ENCODE measurements at places on chromosomes 1 and 21.

DNA sequence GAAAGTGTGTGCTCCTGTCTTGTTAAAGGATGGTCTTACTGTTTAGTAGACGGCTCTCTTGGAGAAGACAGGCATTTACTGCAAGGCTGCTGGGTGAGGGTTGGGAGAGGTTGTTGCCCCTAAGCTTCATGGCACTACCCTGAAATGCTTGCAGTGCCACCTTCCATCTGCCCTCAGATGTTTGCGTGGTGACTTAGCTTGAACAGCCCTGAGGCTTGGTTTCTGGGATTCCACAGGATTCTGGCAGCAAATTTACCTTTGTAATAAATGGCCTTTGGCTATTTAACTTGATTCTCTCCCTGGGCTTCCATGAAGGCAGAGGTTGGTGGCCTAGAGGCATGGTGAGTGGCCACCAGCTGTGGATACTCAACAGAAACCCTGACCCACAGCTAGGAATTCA, 11.6 kb downstream of the MTARC1 start:
- no peak for DNase-seq

DNA sequence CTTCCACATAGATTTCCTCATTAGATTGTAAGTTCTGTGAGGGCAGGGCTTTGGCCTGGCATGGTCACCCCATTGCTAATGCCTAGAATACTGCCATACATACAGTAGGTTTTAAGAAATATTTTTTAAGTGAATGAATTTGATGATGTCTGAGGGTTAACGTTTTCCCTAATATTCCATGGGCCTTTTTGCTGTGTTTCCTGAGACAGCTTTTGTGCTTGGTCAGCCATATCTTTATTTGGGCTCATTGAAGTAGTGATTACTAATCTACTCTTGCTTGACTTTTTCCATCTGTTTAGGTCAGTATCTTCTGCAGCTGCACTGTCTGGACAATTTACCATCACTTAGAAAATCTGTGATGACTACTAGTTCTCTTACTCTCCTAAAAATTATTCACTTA, 3.5 kb downstream of the CDC42 start:
- no peak for DNase-seq

GRCh38 chr1:171351961-171352360, 38.0 kb downstream of the FMO4 start:
- no peak for DNase-seq

- DNase-seq: no peak
These were observed 1.3 kb downstream of the ZBTB7B start for GRCh38 chr1:155003766-155004351.

- DNase-seq: no peak
These were observed 46.4 kb downstream of the DDX20 start for GRCh38 chr1:111802110-111802509.

GRCh38 chr1:47883963-47884362, 113.2 kb downstream of the TRABD2B start:
- DNase-seq: no peak

- DNase-seq: no peak
These were observed 85.7 kb upstream of the SLC45A1 start for GRCh38 chr1:8232036-8232757.

DNA sequence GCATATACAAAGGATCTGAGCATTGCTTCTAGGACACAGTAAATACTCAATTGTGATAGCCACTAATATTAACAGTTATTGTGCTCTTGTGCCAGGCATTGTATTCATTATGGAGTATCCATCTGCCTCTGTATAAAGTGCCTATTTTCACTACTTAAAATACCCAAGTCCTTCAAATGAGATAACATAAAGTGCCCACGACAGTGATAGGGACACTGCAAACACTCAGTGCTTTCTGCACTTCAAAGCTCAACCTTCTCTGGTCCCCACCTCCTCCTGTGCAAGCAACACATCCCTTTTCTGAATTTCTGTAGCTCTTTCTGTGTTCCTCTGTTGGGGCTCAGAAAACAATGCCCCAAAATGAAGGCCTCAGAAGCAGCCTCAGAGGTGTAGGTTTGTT, 6.6 kb upstream of the DDAH1 start:
- no peak for DNase-seq

GRCh38 chr21:35346697-35347096, 297.6 kb upstream of the RUNX1 start:
- DNase-seq: no peak

DNA sequence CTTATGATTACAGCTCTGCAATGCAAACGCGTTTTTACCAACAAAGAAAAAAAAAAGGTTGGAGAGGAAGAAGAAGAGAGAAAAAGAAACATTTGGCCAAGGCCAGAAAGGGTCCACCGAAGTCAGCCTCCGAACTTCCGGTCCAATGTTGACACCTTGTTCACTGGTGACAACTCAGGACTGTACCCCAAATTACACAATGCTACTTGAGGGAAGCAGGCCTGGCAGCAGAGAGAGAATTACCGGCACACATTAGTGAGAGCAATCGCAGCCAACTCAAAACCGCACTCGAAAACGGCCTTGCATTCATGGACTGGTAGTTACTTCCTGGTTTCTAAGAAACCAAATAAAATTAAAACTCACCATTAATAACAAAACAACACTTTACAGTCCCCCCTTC, 652.5 kb downstream of the KIF26B start:
- no peak for DNase-seq

DNA sequence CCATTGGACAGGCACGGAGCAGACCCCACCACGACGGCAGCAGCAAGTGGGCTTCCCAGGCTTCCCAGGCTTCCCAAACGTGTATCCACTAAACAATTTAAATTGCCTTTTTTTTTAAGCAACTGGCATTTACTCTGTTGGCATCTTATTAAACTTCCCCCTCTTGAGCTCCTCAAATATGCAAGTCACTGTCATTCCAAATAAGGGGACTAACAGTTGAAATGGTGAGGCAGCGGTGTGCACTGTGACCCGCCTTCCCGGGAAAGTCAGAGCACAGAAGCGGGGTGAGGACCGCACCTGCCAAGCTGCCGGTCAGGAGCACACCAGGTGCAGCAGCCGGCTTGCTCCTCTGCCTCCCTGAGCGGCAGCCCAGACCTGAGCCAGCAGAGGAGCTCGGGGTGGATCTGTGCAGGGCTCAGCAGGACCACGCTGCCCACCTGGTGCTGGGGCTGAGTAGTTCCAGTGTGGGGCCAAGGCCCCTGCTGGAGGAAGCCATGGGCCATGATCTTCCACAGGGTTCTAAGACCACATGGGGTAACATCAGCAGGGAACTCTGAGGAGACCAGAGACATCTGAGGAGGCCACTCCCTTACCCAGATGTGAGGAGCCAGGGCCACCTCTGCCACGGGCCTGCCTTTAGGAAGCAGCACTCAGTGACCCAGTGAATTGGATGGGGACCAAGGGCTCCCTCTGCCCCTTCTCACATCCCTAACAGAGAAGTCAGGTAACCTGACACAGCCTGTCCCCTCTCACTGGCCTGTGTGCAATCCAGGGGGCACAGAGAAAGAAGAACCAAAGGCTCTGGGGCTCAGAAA, 245.4 kb downstream of the NPHP4 start:
- peak; percentile 37 for DNase-seq

DNA sequence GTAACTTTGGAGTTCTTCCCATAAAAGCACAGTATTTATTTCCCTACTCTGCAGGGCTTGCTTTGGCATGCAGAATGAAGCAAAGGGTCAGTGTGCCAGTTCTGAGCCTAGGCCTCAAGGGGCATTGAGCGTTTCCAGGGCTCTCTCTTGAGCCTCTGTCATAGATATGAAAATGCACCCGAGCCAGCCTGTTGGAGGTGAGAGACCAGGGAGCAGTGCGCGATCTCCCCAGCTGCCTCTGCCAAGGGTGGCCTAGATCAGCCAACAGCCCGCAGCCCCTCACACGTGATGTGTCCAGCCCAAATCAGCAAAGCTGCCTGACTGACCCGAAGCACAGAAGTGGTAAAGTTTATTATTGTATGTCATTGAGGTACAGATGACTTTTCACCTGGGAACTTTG, 63.7 kb downstream of the TENT5C start:
- no peak for DNase-seq

GRCh38 chr1:42359466-42359865, 21.1 kb upstream of the RIMKLA start:
- DNase-seq: no peak

DNA sequence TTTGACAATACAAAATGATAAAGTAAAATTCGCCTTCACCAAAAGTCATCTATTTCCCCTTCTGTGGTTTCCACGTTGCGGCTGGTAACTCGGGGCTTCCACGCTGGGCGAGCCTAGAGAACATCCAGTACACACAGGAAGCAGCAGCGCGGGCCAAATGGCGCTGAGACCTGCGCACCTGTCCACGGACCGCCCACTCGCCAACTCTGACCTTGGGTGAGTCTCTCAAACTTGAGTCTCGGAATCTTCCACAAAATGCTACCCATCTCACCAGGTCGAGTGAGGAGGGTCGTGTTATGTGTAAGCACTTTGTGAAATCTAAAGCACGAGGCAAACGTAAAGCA, 820 bp upstream of the TTF2 start:
- DNase-seq: peak; percentile 68

DNA sequence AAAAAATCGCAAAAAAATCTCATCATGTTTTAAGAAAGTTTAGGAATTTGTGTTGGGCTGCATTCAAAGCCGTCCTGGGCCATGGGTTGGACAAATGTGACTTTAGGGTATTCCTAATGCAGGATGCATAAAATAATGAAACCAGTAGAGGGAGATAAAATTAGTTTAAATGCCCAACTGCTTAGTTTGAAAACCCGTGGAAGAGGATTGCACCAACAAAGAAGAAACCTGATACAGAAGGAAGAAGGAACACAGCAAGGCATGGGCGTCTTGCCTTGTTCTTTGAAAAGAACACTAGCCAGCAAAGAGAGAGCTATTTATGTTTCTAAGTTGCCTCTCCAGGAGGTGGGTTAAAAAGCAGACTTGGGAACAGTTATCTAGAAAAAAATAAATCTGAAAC, 37.9 kb downstream of the WDR3 start:
- DNase-seq: no peak

DNA sequence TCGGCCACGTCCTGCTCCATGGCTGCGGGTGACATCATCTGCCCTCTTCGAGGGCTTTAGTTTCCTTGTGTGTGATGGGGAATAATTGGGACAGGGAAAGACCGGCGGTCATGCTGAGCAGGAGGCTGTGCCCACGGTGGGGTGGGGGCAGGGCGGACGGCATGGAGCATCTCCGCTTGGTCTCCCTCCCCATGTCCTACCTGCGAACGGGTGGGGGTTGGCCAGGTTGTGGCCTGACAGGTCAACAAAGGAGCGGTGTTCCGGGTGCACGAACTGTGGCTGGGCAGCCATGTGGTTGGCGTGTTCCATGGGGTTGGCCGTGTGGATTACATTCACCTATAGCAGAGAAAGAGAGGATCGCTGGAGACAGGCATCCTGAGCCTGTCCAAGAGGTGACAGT, 80.0 kb downstream of the PIK3CD start:
- no peak for DNase-seq

GRCh38 chr1:80403471-80403893, 1397.0 kb upstream of the ADGRL4 start:
- no peak for DNase-seq

- DNase-seq: peak; percentile 90
These were observed 50.5 kb downstream of the CASZ1 start for GRCh38 chr1:10745886-10746455.

- no peak for DNase-seq
These were observed 68.4 kb downstream of the LRRC8D start for GRCh38 chr1:89889323-89889615.

- no peak for DNase-seq
These were observed 198.1 kb downstream of the NFIA start for GRCh38 chr1:61280452-61280851.

- no peak for DNase-seq
These were observed 24.6 kb downstream of the PLEKHA6 start for GRCh38 chr1:204335085-204335484.

DNA sequence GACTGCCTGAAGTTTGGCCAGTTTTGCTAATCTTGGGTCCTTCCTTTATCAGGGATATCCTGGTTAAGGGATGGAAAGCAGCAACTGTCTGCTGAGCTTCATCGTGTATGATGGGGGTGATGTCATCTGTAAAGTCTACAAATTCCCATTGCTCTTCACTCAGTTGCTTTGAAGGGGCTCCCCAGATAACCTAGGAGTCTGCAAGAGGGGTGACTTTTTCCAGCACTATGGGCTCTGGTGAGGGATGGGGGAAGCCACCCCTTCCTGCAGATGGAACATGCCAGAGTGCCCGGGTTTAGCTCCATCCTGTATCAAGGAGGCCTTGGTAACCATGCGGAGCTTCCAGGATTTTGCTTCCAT, 28.4 kb downstream of the EDARADD start:
- no peak for DNase-seq

GRCh38 chr1:42962641-42963377, 4.1 kb upstream of the SLC2A1 start:
- DNase-seq: no peak

DNA sequence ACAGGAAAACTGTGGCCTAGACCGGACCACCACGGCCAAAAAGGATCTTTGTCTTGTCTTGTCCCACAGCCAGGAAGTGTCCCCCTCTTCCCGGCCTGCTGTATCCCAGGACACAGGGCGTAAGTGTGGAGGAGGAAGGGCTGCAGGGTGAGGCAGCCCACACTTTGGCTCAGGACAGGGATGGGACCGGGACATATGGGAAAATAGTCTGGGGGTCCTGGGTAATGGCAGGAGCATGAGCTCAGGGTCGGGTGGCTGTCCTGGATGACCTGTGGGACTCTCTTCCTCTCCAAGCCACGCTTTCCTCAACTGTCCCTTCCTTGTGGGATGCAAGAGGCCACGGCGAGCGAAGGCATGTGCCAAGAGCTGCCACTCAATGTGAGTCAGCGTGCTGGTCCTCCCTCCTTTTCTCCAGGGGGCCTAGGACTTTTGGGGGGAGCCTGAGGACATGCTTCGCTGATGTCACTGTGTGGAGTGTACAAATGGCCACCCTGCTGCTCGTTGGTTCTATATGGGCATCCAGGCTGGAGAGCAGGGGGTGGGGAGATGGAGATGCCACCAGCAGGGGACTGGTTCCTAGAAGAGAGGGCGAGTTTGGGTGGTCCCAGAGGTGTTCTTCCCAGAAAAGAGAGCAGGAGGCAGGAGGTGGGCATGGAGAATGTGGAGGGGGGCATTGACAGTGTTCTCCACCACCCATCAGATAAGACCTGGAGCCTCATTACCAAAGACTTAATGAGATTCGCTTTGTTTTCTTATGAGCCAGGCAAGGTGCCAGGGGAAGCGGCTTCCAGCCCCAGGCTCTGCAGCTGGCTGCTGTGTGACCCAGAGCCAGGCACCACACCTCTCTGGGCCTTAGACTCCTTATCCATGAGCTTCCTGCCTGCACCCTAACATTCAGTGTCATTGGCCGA, 11.5 kb upstream of the PADI1 start:
- DNase-seq: no peak

DNA sequence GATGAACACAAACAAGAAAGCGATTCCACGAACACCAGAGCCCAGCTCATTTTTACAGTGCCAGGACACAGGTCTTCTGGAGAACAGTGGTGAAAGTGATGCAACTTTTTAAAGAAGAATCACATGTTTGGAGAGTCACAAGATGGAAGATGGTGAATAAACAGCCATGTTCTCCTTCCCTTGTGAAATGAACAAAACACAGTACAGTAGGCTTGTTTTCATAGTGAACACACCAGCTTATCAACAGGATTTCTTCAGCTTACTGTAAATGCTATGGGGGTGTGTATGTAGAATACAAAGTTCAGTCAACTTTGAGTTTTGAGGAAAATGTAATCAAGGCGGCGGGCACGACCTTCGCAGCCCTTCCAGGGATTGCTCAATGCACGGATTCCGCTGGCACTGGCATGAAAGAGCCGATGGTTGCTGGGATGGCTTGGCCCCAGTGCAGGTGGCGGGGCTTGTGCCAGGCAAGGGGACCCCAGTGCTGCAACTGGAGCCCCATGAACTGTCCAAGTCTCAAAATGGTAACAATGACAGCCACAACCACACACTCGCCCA, 9.7 kb downstream of the TMPRSS3 start:
- no peak for DNase-seq

Measured in breast epithelium (tissue), 4 donors.